ENCODE measurements at places on chromosomes 11 and 22. TPM values are rescaled to one million over a fixed set of nuclear protein-coding genes. Genes with fewer than 3 reads are reported as not detected.

- DNase-seq = no peak
These were observed 43.8 kb upstream of the LARGE1 start for GRCh38 chr22:33964121-33964520.

- DNase-seq = no peak
These were observed 4.4 kb downstream of the SEC14L6 start for GRCh38 chr22:30541961-30542810.

- no peak for DNase-seq
These were observed 73.0 kb upstream of the PHF21B start for GRCh38 chr22:45082795-45083194.

DNA sequence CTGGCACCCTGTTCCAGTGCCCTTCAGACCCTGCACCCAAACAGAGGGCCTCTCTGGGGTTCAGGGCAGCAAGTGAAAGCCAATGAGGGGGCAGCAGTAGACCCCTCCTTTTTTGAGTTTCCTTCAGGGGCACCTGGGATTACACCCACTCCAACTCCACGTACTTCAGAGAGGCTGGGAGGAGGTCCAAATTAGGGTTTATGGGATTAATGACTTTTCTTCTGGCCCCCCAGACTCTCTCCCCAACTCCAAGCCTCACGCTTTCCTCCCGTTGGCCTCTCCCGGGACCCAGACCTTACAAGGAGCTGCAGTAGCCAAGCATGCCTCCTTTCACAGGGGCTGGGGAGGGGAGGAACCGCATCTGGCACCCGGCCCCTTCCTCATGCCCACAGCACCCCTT, 101.7 kb downstream of the NECTIN1 start:
- DNase-seq = no peak

GRCh38 chr11:119403021-119403420, 20.0 kb downstream of the THY1 start:
- no peak for DNase-seq

The JAML gene
- total RNA-seq = 1.5 TPM

DNA sequence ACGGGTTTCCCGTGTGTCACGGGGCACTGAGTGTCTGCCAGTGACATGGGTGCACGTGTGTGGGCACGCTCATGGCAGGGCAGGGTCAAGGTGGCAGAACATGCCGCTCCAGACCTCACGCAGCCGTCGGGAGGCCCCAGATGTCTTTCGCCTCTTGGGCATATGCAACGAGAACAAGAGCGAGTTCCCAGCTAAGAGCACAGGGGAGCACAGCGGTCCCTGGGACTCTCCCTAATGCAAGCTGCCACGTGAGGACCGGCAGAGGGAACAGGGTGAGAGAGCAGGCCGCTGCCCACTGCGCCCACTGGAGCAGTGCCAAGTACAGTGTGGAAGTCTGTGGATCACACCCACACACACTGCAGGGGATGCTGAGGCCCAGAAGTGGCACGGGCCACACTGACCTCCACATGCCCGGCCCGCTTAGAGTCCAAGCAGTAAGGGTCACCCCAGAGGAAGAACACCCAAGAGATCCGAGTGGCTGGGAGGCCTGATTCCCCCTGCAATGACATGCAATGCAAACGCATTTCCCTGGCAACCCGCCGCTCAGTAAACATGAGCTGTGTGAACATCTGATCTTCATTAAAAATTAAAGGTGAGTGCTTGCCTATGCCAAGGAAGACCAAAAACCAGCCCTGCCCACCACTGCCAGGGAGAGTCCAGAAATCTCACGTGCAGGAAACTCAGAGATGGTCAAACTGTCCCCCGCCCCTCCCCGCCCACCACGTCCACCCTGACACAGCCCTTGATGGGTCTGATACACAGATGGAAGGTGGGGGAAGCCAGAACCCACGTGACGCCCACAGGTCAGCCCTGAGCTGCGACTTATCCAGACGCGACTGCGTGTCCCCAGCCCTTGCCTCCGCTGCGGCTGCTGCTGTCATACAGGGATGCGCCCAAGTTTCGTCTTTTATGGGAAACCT, 11.7 kb downstream of the CERK start:
- DNase-seq = no peak

DNA sequence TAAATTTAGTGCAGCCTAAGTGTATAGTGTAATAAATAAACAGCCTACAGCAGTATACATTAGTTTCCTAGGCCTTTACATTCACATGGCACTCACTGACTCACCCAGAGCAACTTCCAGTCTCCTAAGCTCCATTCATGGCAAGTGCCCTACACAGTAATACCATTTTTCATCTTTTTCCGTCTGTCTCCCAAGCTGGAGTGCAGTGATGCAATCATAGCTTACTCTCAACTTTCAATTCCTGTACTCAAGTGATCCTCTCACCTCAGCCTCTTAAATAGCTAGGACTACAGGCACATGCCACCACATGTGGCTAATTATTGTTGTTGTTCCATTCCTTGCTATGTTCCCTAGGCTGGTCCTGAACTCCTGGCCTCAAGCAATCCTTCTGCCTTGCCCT, 54.4 kb downstream of the FCHSD2 start:
- DNase-seq = no peak

DNA sequence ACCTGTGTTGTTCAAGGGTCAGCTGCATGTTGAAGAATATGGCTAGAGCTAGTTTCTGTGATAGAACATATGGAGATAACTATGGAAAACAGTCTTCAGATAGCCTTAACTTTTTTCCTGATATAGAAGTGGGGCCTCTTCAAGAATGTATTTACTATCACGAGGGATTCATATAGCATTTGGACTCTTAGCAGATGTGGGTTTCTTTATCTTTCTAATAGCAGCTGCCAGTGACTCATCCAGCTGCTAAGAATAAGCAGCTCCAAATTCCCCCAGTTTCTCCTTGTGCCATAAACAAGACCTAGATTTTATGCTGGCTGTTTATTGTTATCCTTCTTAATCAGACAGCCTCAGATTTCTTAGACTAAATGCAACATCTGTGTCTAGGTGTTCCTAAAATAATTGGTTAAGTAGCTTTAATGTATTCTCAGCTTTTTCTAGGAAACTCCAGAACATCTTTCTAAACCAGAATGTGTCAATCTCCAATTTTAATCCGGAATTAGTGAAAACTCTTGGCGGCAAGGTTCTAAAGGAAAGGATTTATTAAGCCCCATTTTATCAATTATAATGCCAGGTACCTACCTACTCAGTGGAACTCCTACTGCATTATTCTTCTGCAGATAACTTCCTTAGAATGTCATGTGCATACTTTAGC, 119.8 kb downstream of the CSTPP1 start:
- no peak for DNase-seq

- DNase-seq = no peak
These were observed 142.8 kb upstream of the B3GAT1 start for GRCh38 chr11:134554861-134555260.

DNA sequence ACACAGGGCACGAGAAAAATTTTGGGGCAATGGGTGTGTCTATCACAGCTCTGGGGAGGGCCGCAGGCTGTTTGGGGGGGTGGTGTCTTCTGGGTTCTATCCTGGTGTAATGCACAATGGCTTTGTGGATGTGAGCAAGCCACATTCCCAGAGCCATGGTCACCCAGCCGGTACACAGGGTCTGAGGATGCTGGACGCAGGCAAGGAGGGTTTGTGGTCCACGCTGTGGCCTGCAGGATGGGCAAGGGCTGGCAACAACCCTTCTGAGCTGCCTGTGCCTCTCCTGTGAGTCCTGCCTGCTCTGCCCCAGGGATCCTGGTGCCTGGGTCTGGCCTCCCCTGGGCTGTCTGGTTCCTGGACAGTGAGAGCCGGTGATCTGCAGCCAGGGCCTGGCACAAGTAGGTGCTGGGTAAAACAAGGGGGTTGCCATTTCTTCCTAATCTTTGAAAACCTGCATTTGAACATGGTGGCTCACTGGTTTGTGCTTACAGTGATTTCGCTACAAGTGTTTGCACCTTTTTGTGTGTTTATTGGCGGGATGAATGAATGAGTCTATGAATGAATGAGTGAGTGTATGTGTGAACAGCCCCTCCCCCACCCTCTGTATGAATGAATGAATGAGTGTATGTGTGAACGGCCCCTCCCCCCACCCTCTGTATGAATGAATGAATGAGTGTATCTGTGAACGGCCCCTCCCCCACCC, 4.4 kb upstream of the MRPL23 start:
- no peak for DNase-seq

DNA sequence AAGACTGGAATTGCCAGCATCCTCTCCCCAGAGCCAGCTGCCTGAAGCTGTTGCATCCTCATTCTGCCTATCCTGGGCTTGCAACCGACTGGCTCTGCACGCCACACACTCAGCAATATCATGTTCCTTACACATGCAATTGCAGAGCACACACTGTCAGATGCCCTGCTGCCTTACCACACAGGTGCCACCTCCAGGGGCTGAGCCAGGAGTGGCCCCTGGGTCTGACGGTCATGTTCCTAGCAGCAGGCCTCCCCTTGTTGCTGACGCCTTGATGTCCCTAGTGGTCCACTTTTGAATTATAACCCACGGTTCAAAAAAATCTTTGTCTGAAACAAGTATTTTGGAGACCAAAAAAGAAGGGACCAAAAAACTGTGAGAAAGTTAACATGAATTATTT, 18.5 kb upstream of the OR8B8 start:
- no peak for DNase-seq
